T-cell (primary cell): ENCODE measurements at places on chromosomes 13 and 19. TPM values are rescaled to one million over a fixed set of nuclear protein-coding genes. Genes with fewer than 3 reads are reported as not detected.

The MIDN gene
- total RNA-seq = 57.9 TPM

The CLIP3 gene
- total RNA-seq = 1.4 TPM

The KIR2DL4 gene
- not detected for total RNA-seq

The PRODH2 gene
- total RNA-seq = not detected

The CEACAM3 gene
- not detected for total RNA-seq
